CD4-positive, alpha-beta memory T cell (primary cell): ENCODE measurements at places on chromosomes 7 and 10.

- DNase-seq, result no peak
These were observed 25.3 kb upstream of the PPIF start for GRCh38 chr10:79321951-79322350.

- DNase-seq, result no peak
These were observed 30.5 kb upstream of the BHLHA15 start for GRCh38 chr7:98180751-98181150.

DNA sequence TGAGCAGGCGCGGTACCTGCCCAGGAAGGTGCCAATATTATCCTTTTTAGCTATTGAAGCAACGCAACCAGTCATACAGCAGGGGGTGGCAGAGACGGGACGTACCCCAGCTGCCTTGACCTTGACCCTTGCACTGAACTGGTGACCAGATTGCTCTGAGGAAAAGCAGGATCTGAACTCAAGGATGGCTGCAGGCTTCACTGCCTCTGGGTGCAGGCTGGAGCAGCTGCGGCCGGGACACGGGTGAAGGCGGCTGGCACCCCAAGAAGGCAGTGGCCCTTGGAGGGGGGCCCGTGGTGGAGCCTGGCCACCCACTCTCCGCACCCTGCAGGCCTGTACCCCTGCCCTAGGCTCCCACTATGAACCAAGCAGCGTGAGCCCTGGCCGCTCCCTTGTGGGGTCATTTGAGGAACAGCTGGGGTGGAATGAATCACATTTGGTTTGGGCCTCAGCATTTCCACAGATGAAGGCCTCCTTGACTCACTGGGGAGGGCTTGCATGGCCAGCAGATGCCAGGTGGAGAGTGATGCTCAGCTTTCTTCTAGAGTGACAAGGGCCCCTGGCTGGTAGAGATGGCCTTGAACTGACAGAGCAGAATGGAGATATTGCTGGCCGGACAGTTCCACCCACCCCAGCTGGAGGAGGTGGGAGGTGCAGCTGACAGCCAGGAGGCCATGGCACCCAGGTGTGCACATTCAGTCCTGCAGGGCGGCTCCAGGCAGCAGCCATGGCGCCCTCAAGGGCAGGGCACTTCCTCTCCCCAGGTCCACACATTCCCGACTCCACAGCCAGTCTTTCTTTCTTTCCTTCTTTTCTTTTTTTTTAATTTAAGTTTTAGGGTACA is 218.7 kb downstream of the WDR37 start:
- no peak for DNase-seq

GRCh38 chr10:52331638-52332364 is 17.7 kb downstream of the DKK1 start:
- no peak for DNase-seq

- DNase-seq, result peak; percentile 42
These were observed 52.2 kb upstream of the MKI67 start for GRCh38 chr10:128178302-128178958.

GRCh38 chr7:112723416-112723815 is 66.8 kb downstream of the TMEM168 start:
- DNase-seq, result no peak

- DNase-seq, result no peak
These were observed 160.0 kb downstream of the HDAC9 start for GRCh38 chr7:18655506-18655905.

DNA sequence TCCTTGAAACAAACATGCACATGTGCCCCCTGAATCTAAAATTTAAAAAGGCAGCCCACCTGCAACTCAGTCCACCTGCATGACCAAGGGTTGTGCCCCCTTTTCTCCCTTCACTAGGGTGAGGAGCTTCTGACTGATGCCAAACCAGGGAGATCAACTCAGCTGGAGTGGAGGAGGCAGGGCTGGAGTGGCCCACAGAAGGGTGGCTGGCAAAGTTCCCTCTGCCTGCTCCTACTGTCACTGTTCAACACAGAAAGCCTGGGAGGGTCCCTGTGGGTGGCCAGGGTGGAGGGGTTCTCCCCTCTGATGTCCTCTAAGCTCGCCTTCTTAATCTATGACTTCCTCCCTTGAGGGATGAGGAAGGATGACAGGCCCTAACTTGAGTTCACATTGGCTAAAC is 55.7 kb upstream of the ANTXRL start:
- DNase-seq, result no peak

GRCh38 chr10:59910867-59911266 is 4.5 kb upstream of the CCDC6 start:
- DNase-seq, result no peak

- DNase-seq, result no peak
These were observed 64.2 kb upstream of the DDC start for GRCh38 chr7:50629238-50629901.

DNA sequence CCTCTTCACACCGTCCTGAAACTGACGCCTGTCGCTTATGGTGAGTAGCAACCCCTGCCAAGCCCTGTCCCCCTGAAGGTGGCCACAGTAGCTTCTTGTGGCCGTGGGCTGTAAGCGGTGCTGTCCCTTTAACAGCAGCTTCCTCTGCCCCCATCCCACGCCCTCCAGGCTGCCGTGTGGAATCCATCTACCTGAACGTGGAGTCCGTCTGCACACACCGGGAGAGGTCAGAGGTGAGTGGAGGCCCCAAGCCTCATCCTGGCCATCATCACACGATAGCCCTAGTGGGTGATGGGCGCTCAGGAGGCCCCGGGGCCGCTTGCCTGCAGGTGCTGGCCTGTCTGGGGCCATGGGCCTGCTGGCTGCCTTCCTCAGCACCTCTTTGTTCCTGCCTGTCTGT is 21.2 kb downstream of the PFKFB3 start:
- DNase-seq, result no peak

- DNase-seq, result no peak
These were observed 72.9 kb upstream of the CAV2 start for GRCh38 chr7:116426428-116427156.

- DNase-seq, result no peak
These were observed 11.4 kb downstream of the NHLRC2 start for GRCh38 chr10:113865901-113866300.

DNA sequence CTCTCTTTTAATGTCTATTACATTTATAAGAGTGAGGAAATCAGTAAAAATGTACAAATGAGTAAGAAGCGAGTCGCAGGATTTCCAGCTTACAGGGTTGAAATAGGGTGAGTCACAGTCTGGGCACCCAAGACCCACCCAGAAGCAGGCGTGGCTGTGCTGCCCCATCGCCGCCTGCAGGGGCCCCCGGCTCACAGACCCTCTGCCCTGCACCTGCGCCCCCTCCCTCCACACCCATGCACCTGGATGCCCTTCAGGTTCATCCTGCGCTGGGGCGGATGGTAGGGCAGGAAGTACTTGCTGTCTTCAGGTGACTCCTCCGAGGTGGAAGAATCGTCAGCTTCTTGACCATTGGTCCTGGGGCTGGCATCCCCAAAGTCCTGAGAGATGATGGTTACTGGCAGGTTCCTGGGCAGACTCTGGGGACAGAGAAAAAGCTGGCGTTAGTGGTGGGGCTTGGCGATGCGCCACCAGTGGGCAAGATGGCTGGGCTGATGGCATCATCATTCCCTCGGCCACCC is 90.2 kb upstream of the GNA12 start:
- no peak for DNase-seq

DNA sequence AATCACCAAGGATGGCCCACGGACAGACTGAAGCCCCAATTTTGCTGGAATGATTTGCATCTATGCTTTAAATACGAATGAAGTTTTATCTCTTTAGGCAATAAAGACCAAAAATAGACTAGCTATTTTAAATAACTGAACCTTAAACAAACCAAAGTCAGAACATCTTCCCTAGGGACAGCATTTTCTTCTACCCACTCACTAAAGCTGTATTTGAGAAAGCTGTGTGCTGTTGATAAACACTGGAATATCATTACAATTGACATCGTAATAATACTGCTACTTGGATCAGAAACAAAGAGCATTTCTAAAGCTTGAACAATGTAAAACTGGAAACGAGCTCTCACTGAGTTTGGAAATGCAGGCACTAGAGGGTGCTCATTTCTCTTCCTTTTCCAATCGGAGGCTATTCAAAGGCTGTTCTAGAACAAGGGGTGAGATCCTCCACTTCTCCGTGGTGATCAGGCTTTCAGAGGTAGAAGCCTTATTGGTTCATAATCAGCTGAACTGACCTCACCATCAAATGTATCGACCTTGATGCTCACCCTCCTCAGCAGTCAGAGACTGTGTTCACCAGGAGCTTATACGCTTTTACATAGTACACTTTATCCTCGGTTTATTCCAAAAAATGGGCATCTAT is 225.3 kb upstream of the PRSS1 start:
- DNase-seq, result no peak

DNA sequence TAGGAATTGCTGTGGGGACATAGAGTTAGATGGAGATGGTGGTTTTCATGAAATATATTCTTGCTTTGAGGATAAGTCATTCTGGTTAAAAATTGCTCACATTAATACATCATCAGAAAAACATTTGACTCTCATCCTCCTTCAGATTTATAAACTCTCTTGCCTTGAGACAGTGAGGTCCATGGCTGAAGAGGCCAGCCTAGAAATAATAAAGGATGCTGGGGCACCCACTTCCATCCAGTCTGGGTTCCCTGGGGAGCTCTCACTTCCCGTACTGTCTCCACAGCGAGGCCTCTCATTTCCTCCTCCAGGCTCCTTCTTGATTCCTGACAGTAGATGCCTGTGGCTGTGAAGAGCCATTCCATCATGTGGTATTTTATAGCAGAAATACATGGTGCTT is 73.3 kb upstream of the PRKG1 start:
- no peak for DNase-seq

DNA sequence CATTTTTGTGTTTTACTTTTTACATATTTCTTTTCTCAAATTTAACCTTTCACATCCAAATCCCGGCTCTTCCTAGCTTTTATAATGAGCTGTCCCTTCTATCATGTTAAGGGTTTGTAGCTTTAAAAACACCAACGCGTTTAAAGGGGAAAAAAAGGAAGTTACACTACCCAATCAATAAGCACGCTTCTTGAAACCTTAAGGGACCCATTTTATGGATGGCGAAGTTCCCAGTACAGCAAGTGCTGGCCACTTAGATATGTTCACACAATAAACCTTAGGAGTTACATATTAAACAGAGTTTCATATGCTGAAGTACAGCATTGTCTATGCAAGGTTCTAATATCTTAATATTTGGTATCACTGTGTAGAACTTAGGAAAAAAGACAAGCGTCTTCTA is 1.8 kb downstream of the GNG11 start:
- DNase-seq, result no peak

GRCh38 chr7:120521761-120522737 is 249.1 kb downstream of the KCND2 start:
- no peak for DNase-seq

GRCh38 chr7:137328373-137329120 is 15.0 kb downstream of the PTN start:
- DNase-seq, result no peak

- DNase-seq, result no peak
These were observed 75.8 kb downstream of the CDCA7L start for GRCh38 chr7:21869785-21870402.

- no peak for DNase-seq
These were observed 59.0 kb downstream of the VSTM4 start for GRCh38 chr10:49056356-49056755.

DNA sequence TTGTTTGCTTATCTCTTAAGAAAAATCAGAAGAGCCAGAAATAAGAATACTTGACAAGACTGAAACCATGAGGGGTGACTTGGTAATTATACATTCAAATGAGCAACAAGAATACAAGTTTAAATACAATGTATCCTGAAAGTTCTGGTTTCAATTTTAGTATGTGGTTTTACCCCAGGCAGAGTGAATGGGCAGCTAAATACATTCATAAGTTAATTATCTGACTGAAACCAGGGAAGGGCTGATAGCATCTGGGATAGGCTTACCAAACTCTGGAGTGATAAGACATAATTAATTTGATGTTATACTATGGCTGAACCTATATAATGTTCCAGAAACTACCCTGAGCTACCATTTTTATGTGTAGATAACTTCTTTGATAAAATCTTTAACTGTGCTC is 252.2 kb upstream of the PLXNA4 start:
- DNase-seq, result no peak

- no peak for DNase-seq
These were observed 85.4 kb upstream of the AFAP1L2 start for GRCh38 chr10:114489521-114490310.

GRCh38 chr7:29326864-29327263 is 132.3 kb downstream of the CHN2 start:
- DNase-seq, result no peak
